ENCODE measurements at places on chromosomes 6 and 20.

- no peak for DNase-seq
Measured at GRCh38 chr6:154962753-154963152, 32.4 kb upstream of the TIAM2 start.

GRCh38 chr20:62671765-62672164 is 29.5 kb downstream of the SLCO4A1 start:
- no peak for DNase-seq

DNA sequence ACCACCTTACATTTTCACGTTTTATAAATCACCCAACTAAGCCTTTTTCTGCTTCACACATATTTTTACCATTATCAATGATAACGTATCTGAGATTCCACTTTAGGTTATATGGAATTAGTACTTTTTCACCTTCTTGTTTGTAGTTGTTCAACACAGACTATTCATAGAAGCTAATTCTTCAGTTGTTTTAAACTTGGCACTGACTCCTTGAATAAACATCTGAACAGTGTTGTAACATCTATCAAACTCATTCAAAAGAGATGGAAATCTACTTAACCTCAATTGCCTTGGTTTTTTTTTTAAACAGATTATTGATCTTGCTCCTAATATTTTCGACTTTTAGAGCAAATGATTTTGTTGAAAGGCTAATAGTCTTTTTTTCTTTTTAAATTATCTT is 34.2 kb downstream of the PTPRA start:
- DNase-seq = no peak

DNA sequence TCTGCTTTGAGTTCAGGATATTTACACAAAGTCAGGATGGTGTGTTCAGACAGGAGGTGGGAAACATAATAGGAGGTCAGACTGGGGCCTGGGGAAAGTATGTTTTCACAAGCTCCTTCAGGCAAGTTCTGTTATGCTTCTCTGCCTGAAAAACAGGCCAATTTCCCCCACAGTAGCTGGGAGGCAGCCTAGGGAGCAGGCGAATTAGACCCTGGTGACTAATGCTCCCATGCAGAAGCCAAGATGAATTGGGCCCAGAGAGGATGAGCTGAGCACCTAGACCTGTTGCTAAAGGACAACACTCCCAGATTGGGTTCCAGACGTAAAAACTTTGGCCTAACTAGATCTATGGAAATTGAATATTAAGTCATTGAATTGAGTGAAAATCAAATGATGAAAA is 142.2 kb upstream of the MAP3K7 start:
- DNase-seq = no peak

GRCh38 chr6:137808836-137809315 is 58.2 kb upstream of the TNFAIP3 start:
- no peak for DNase-seq

DNA sequence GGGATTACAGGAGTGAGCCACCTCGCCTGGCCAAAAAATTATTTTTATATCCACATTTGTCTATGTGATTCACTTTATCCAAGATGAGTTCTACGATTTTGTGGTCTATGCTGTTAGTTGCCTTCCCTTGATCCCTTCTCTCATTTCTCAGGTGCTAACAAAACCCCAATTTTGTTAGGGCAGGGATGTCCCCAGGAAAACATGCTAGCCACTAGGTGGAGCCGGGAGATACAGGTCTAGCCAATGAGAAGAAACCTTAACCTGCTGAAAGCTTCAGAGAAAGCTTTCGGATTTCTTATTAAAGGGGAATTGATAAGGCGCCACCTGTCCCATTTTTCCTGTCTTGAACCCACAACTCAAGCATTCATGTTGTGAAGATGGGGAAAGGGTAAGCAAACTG is 167.4 kb upstream of the OLIG3 start:
- no peak for DNase-seq

GRCh38 chr6:166936079-166936787 is 20.1 kb downstream of the RNASET2 start:
- DNase-seq = no peak

DNA sequence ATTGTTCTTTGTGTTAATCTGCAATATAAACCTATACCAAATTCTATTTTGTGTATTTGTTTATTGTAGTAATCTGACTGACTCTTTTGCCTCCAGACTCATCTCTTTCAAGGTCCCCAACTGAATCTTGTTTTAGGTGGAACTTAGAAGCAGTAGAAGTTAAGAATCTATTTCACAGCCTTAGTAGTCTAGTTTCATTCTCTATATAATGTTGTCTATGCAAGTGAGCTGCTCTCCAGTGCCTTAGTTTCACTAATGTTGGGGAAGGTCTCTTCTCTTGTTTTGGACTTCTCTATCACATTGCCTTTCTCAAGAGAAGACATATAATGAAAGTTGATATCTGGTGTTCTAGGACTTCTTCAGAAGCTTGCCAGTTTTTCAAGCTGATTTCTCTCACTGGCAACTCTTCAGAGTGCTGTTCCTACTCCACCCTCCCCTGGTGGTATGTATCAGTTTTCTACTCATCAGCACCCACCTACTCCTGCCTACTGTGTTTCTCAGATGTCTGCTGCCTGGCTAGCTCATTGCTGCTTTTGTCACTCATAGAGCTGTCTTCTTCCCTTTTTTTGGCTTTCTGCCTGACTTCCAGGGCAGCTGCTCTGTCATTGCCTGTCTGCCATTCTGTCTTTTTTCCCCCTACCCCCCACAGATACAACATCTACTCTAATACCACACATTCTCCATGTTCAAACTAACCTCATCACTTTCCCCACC is 82.1 kb downstream of the PTPRA start:
- no peak for DNase-seq

- no peak for DNase-seq
Measured at GRCh38 chr20:57087705-57088104, 178.7 kb downstream of the BMP7 start.

GRCh38 chr6:36128073-36128472 is 2.2 kb upstream of the MAPK13 start:
- no peak for DNase-seq

GRCh38 chr6:98272060-98272459 is 562.3 kb upstream of the POU3F2 start:
- DNase-seq = no peak

DNA sequence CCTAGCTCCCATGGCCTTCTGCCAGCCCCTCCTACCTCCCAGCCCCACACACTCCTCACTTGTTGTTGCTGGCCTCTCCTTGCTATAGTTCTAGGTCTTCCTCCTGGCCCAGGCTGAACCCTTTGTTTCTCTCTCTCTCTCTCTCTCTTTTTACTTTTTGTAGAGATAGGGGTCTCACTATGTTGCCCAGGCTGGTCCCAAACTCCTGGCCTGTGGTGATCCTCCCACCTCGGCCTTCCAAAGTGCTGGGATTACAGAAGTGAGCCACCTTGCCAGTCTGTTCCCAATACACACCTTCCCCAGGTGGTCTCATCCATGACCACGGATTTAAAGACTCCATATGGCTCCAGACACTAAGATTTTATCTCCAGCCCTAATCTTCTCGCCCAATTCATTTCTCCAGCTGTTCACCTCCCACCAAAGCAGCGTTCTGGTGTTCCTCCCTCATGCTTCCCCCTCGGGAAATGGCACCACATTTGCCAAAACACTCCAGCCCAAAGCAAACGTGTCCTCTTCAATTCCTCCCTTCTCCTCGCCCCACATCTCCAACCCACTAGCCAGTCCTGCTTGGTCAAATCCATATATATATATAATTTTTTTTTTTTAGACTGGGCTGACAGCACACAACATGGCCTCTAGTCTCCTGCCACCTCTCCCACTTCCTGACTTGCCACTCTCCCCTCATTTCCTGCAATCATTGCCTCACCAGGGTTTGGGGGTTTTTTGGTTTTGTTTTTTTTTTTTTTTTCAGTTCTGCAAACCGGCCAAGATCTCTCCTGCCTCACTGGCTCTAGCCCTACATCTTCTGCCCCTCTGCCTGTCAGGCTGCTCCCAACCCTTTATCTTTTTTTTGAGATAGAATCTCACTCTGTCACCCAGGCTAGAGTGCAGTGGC is 104.4 kb downstream of the NCR2 start:
- DNase-seq = no peak
